Tongue (tissue), 3 donors: ENCODE measurements at places on chromosomes 4 and X. TPM values are rescaled to one million over a fixed set of nuclear protein-coding genes. Genes with fewer than 3 reads are reported as not detected.

TRIM60 gene
- not detected for total RNA-seq

NSUN7 gene
- total RNA-seq: 3.5 TPM

DSPP gene
- total RNA-seq: not detected

ZMAT1 gene
- total RNA-seq: 3.7 TPM

MBNL3 gene
- 24.7 TPM for total RNA-seq

QRFPR gene
- total RNA-seq: 0.62 TPM

EXOC1 gene
- total RNA-seq: 47.0 TPM

EVC2 gene
- total RNA-seq: 9.7 TPM

PCSK1N gene
- total RNA-seq: 2.5 TPM

MECP2 gene
- 37.5 TPM for total RNA-seq

- no peak for DNase-seq
Measured at GRCh38 chr4:65917486-65917885, 247.2 kb upstream of the EPHA5 start.

GRCh38 chr4:90970021-90970420 lies 842.8 kb downstream of the CCSER1 start:
- DNase-seq: no peak

GRCh38 chr4:162957521-162958143 lies 209.1 kb downstream of the NAF1 start:
- no peak for DNase-seq

GRCh38 chr4:173464481-173464880 lies 65.5 kb downstream of the HAND2 start:
- DNase-seq: peak; percentile 53

DNA sequence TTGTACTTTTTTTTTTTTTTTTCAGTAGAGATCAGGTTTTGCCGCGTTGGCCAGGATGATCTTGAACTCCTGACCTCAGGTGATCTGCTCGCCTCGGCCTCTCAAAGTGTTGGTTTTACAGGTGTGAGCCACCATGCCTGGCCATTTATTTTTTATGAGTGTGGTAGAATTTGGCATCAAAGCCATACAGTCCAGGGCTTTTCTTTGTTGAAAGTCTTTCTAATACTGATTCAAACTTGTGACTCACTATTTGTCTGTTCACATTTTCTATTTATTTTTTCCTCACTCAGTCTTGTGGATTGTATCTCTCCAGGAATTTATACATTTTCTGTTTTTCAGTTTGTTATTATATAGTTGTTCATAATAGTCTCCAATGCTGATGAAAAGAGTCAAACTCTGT lies 66.5 kb upstream of the SPIN4 start:
- no peak for DNase-seq

DNA sequence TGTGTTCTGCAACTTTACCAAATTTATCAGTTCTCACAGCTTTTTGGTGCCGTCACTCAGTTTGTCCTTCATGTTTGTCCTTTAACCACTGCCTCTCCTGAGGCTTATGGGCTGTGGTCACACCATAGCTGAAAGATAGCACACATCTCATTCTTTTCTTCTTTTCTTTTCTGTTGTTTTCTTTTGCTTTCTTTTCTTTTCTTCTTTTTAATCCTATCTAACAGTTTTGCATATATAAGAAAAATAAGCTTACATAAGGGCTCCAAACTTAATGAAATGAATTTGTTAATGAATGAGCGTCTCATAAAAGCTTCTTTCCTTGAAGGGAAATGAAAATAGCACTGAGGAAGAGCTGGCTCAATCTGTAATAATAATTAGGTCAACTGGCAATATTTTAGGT lies 1061.2 kb downstream of the PCDH18 start:
- no peak for DNase-seq

GRCh38 chr4:10395971-10396580 lies 61.1 kb downstream of the ZNF518B start:
- DNase-seq: no peak

DNA sequence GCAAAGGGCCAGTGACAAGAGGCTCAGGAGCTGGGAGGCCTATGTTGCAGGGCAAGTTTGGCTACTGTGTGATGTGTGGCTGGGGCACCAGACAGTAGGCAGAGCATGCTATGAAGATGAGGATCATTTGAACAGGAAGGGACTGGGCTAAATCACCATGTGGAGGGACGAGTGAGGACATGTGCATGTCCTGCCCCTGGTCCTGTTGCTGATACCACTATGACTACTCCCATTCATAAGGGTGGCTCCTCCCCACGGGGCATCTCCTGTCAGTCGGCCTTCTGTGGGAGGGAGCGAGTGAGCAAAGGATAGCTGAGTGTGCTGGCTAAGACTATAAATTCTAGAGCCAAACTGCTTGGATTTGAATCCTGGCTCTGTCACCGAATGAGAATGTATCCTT lies 139.2 kb downstream of the TMEM164 start:
- DNase-seq: no peak

GRCh38 chrX:105745863-105746262 lies 76.5 kb upstream of the NRK start:
- DNase-seq: no peak

- no peak for DNase-seq
Measured at GRCh38 chr4:10622728-10623127, 61.8 kb downstream of the CLNK start.

DNA sequence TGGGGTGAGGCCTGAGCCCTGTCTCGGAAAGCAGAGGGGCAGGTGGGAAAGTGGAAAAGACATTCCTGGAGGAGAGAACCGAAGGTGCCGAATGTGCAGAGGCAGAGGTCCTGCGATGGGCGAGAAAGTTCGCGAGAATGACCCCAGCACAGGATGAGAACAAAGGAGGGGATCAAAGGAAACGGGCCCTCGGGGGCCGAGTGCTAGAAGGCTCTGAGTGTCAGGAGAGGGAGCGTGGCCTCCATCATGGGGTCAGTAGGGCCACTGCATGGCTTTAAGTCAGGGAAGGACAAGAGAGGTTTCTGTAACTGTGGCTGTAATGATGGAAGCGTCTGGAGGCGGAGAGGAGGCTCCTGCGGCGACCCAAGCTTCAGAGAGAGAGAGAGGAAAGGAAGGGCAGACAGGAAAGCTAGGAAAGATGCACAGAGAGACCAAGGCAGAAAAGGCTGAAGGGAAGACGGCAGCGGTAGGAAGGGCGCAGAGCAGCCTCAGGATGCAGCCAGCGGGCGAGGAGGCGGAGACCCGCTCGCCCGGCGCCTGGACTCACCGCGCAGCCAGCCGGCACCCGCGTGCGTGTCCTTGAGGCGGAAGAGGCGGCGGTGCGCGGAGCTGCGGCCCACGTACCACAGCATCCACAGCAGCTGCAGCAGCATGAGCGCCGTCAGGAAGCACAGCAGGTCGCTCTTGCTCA lies 669 bp downstream of the OTOP1 start:
- DNase-seq: no peak

- no peak for DNase-seq
Measured at GRCh38 chrX:20026278-20026677, 35.4 kb upstream of the BCLAF3 start.
